Stimulated activated CD8-positive, alpha-beta memory T cell treated with anti-CD3 and anti-CD28 coated beads, Interleukin-15, amount 100 ng/mL, for 4 hours (primary cell): ENCODE measurements at places on chromosomes 7 and 10.

DNA sequence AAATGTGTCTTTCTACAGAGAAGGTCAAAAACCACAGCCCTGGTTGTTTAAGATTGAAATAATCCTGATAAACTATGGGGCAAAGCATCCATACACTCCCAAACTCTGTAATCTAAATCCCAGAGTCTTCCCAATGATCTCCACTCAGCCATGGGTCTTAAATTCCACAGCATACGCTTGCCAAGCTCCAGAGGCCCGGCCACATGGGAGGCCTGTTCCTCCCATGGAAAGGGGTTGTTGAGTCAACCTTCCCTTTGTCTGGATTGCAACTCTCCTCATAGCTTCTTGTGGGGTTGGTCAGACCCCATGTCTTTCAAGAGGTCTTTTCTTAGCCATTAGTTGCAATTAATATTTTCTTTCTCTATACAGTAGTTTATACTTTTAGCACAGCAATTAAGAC, 718 bp upstream of the STEAP4 start:
- DNase-seq = no peak

DNA sequence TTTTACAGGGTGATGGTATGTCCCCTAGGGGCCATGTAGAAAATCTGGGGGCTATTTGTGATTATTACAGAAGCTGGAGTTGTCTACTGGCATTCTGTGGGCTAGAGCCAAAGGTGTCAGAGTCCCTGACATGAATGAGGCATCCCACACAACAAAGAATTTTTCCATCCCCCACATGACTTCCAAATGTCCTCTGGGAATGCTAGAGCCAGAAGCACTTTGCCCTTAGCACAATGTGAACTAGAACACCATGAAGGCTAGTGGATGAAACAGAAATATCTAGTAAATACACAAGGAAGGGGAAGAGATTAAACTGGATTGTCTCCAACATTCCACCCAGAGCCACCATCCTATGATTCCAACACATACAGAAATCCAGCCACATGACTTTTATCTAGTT, 46.9 kb downstream of the FAM13C start:
- no peak for DNase-seq

DNA sequence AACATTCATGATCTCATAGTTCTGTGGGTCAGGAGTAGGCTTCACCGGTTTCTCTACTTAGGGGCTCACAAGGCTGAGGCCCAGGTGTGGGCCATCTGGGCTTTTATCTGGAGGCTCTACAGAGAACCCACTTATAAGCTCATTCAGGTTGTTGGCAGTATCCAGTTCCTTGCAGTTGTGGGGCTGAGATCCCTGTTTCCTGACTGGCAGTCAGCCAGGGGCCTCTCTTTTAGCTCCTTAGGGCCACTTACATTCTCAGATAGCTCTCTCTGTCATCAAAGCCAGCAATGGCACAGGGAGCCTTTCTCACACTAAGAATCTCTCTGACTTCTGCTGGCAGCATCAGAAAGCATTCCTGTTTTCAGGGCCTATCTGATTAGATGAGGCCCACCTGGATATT, 18.2 kb upstream of the HECTD2 start:
- no peak for DNase-seq

DNA sequence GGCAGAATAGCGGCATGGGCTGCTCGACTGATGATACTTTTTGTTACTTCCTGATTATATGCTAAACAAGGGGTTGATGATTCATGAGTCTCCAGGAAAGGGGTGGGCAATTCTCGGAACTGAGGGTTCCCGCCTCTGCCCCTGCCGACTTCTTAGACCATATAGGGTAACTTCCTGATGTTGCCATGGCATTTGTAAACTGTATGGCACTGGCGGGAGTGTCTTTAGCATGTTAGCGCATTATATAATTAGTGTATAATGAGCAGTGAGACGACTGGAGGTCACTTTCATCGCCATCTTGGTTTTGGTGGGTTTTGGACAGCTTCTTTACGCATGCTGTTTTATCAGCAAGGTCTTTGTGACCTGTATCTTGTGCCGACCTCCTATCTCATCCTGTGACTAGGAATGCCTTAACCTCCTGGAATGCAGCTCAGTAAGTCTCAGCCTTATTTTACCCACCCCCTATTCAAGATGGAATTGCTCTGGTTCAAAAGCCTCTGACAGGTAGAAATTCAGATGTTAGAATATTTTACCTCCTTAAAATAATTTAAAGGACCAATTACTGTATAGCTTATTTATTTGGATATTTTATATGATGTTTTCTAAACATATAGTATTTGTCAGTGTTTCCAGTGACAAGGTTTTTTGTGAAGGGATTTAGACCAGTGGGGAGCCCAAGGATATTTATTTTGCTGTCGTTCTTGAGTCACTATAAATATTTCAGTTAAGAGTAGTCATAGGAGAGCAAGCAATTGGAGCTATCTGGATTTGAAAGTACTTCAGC, 90.1 kb upstream of the PIK3CG start:
- DNase-seq = peak; percentile 30

GRCh38 chr7:148704189-148704588, 5.5 kb downstream of the CUL1 start:
- DNase-seq = no peak

DNA sequence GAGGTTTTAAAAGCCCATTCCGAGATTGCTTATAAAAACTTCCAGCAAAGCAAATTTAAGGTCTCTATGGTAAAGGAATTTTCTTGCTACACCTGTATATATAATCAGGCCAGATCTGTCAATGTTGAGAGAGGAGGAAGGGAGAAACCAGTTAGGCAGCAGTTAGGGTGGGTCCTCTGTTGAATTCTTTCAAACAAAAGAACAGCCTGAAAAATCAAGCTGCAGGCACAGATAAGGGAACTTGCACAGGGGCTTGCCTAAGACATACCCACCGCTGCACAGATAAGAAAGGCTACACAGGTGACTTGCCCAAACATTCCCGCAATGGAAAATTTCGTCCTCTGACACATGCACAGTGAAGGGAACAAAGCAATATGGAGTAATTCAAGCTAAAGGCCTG, 59.8 kb upstream of the IMMP2L start:
- no peak for DNase-seq

DNA sequence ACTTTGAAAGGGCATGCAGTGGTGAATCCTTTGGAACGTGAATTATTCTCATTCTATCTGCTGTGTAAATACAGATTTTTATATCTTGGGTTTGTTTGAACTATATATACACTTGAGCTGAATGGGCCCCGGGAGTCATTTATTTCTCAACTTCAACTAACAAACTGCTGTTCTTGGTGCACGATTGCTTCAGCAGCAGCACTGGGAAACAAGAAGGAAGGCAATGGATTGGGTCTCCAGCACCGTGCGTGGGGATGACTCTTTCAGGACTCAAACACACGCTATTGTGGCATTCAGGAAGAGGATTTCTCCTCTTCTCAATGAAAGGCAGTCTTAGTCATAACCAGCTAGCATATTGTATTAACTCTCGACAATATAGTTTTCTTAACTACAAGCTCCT, 226.0 kb upstream of the NFE2L3 start:
- no peak for DNase-seq

GRCh38 chr10:58574058-58574457, 61.4 kb downstream of the BICC1 start:
- no peak for DNase-seq
